ENCODE measurements at places on chromosomes 6 and 20. TPM values are rescaled to one million over a fixed set of nuclear protein-coding genes. Genes with fewer than 3 reads are reported as not detected.

RNF114 gene
- 44.1 TPM for total RNA-seq

MED23 gene
- 16.0 TPM for total RNA-seq

TRIM10 gene
- total RNA-seq = not detected

GRCh38 chr6:40529040-40529439, 58.1 kb downstream of the LRFN2 start:
- no peak for DNase-seq

DNA sequence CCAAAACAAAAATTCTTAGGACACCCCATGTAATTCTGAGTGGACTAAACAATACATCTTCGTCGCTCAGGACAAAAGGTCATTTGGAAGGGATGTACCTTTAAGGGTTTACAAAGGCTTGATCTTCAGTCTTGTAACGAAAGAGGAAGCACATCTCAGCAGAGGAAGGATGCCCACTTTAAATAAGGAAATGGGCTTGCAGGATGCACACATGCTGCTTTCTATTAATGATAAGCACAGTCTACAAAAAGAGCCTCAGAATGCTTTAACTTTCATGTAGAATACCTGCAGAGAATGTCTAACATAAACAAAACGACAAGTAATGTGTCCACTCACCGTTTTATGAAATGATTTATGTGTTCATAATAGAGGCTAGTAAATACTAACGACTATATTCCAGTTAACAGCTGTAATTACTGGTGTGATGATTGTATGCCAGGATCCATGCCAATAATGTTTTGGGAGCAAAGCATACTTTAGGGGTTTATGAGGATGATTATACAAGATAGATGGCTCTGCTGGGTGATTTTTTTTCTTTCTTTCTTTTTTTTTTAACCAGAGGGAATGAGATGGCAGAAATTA, 216.9 kb downstream of the GMDS start:
- no peak for DNase-seq

DNA sequence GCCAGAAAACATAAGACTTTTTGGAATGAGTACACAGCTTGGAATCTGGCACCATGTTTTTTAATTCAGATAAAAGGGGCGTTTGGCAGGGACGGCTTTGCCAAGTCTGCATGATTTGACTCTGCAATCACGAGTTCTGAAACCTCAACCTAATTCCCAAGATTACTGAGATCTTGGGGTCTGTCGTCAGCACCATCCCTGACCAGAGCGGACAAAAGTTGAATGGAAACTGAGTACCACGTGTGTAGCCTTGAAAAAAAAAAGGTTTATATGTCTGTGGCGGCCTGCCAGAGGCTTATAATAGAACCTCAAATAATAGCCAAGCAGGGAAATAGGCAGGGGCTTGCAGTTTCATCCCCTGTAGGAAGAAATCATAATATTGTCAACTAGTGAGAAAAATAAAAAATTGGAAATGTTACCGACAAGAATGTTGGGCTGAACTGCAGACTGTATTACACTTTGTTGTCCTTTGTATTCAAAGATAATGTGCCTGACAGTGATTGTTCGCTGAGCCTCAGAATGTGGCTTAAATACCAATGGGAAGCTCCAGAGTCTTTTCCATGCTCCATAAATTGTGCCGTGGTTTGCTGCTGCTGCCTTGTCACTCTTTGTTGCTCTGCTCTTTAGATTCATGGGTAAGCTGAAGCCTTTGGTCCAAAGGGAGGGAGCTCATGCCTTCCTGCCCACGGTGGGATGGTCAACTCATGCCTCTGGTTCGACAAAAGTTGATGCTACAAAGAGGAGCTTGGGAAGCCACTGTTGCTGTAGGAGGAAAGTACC, 118.8 kb upstream of the ARID1B start:
- DNase-seq = no peak

DNA sequence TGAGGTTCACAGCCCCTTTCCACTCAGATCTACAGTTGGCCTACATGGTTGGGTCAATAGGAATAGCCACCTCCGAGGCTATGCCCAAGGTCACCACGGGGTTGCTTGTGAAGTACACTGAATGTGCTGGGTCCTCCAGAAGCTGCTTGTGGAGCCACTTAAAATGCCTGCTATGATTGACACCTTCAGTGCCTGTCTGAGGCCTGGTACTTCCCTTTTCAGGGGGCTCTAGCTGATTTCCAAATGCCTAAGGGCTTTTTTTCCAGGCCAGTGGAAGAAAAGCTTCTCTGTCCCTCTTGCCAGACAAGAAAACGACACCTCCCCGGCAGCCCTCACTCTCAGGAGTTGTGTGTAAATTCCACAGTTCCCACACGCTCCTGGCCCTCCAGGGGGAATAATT, 6.3 kb upstream of the NXT1 start:
- DNase-seq = no peak

DNA sequence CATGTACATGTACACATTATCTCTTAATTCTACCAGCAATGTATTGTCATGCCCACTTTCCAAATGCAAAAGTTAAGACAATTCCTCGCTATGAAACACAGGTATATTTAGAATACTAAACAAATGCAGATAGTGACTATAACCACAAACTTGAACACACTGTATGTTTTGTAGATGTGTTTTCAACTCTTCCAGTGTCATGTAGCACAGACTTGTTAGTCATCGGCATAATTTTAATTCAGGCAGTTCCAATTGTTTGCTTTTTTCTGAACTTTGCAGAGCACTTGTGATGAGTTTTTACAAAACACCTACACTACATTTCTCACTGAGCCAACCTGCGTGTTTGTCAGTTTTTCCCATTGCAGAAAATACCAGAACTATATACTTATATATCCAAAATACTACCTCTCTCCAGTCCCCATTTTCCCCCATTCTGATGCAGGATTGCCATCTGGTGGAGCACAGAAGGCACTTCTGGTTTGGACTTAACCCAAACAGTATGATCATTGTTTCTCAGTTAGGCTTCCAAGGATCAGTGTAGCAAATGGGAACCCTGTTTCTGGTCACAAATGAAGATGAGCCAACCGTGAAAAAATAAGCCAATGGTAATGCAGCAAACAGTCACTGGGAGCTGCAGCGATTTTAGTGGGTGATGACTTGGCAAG, 143.4 kb downstream of the ADGRB3 start:
- no peak for DNase-seq

GRCh38 chr6:84057908-84058307, 24.3 kb downstream of the MRAP2 start:
- DNase-seq = no peak

DNA sequence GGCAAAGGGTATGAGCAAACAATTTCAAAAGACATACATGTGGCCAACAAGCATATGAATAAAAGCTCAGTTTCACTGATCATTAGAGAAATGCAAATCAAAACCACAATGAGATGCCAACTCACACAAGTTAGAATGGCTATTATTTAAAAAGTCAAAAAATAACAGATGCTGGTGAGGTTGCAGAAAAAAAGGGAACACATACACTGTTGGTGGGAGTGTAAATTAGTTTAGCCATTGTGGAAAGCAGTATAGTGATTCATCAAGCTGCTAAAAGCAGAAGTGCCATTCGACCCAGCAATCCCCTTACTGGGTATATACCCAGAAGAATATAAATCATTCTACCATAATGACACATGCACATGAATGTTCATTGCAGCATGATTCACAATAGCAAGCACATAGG, 6.7 kb upstream of the KHDC1L start:
- DNase-seq = peak; percentile 25

- DNase-seq = no peak
These were observed 100.8 kb downstream of the GRM4 start for GRCh38 chr6:34044945-34045595.

GRCh38 chr6:41022294-41022693, 16.7 kb downstream of the UNC5CL start:
- peak; percentile 63 for DNase-seq

DNA sequence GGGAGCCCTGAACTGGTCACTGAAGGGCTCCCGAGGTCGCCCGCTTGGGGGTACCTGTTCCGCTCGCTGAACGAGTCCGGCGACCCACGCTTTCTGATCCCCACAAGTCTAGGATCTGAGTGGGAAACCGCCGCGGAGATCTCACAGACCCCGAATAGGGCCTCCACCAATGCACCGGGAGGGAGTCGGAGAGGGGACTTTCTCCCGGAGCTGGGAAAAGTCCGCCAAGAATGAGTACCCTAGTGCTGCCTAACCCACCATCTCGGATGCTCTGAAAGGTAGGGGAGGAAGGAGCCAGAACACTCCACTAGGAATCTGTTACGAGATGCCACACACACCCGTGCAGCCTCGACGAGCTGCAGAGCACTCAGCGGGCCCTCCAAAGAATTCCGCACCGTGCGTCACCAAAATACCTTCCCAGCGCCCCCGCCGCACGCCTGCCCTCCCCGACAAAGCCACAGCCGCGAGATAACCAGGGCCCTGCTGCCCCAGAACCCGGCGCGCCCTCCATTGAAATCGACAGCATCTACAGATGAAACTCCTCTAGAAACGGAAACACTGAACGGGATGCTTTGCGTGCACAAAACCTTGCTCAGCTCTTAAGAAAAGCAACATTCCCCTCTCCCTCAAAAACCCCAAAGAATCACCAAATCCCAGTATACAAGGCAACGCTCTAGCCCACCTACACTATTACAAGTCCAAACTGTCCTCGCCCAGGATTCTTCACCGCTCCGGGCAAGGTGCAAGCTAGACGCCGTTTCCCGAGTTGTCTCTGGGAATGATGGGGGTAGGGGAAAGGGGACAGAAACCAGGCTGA, 686 bp downstream of the COL12A1 start:
- DNase-seq = peak; percentile 42

- no peak for DNase-seq
These were observed 431.3 kb upstream of the RNF217 start for GRCh38 chr6:124530926-124531325.

GRCh38 chr6:148068437-148069061, 274.1 kb upstream of the SASH1 start:
- no peak for DNase-seq

DNA sequence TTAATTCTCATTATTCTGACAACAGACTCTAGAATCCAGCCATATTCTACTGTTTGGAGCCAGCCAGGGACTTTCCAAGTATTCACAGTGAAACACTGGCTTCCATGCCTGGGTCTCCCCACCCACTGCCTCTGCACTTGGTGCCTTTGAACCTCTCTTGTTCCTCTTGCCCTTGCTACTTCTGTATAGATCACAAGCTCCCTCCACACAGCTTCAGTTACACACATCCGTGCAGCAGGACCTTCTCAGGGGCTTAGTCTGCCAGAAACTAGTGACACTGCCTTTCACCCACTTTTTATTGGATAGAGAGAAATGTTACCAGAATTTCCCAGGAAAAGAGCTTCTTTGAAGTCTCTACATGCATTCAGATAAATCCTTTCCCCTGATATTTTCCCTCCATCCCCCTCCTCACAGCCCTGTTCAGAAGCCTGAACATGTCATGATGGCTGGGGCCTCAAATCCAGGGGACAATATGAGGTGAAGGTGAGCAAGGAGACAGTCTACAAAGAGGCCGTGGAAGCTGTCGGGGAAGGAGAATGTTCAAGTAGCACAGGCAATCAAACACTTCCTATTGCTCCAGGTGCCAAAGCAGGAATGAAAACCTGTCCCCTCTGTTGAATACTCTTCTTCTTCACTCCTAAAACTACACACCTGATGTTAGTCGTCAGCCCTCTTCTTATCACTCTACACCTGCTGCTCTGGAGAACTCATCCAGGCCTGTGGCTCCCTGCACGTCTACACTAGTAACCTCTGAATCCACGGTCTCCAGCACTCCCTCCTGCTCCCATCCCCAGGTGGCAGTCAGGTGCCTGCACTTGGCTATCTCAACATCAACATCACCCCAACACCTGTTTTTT, 20.2 kb upstream of the HLA-DOA start:
- DNase-seq = no peak

DNA sequence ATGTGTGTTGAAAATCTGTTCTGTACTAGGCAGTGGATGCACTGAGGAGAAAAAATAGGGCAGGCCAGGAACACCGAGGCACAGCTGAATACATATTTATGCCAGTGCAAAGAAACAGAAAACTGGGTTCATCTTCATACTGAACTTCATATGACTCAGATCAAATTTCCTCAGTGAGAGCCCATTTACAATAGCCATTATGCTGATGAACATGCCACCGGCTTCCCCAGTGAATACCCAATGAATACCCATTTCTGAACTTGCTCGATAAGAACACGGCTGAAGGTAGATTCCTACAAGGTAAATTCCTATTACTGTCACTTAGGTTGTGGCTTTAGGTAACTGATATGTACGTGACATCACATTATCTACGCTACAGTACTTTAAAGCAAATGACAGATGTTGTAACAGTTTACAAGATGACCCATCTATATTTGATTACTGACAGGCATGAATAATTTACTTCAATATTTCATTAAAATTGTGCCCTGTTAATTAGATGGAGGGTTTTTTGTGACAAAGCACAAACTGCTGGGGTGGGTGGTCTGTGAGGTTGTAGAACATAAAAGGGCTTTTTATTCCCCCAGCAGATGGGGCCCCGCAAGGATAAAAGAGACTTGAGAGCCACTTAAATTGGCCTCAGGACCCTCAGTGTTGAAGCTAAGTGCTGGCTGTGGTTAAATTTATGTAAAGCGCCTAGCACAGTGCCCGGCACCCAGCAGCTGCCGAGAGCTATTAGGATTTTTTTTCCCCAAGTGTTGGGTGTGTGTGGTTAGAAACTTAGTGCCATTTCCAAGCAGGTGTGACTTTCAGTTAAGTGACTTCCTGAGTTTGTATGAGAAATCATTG, 264.5 kb downstream of the CD83 start:
- DNase-seq = no peak

DNA sequence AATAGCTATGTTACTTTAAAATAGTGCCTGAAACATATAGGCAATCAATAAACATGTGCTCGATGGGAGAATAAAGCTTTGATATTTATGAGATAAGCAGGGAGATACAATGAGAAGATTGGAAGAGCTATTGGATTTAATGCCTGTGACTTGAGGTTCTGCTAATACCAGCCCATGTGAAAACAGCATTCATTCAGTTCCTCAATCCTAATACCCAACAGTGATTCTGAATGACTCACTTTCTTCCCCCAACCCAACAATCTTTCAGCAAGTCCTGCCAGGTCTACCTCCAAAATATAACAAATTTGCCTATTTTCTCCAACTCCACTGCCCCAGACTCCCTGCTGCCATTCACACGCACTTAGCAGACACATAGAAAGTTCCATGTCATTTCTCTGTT, 26.6 kb upstream of the KLHL31 start:
- no peak for DNase-seq

DNA sequence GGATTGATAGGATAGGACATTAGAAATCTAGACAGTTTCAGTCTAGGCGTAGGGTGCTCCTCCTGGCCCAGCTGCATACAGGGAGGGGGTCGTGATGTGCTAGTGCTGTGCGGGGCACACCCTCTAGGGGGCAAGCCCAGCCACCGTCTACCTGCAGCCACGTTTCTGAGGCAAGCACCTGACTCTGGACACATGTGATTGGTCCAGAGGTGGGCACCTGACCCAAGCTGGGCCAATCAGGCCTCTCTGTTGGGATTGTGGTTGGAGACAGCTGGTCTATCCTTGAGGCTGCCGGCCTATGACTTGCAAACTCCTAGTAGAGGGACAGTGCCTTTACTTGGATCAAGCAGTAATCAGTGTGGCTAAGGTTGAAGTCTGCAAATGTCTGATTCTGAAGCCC, 317.1 kb downstream of the BMP7 start:
- DNase-seq = no peak

GRCh38 chr6:41726876-41727275, 8.5 kb downstream of the TFEB start:
- no peak for DNase-seq
